ENCODE measurements at places on chromosomes 3 and 15.

GRCh38 chr15:65388306-65389080 lies 10.7 kb upstream of the IGDCC3 start:
- no peak for DNase-seq

DNA sequence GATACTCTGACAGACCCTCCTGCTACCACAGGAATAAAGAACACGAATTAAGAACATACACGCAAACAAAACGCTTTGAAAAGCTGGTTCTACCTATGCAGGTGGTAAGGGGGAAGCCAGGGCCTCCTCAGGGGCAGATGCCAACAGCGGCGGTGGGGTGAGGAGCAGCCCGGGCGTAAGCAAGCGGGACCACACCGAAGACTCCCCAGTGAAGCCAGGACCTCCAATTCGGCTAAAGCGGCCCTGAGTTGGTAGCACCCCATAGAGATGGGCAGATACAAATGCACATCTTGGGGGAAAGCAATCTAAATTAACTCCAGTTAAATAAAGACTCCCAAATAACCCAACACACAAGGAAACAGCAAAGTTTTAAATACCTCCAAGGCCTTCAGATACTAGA lies 32.4 kb downstream of the NIPA2 start:
- no peak for DNase-seq

GRCh38 chr3:32413845-32414521 lies 22.3 kb downstream of the CMTM7 start:
- DNase-seq = no peak

DNA sequence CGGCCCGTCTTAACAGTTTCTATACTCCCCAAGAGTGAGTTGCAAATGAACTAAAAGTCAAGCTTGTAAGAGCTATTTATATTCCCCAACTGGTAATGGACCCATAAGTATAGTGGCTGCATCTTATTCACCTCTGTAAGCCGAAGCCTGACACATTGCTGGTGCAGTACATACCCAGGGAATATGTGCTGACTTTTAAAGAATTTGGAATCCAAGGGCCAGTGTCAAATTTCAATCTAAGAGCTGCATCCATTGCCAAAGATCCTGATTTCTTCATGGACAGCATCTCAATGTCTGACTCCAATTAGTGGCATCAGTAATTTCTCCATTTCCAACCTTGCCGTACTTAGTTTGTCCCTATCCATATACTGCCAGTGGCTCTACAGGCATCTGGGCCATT lies 42.0 kb downstream of the FRMD4B start:
- DNase-seq = no peak

- no peak for DNase-seq
Measured at GRCh38 chr15:75597667-75598341, 18.7 kb upstream of the PTPN9 start.

- no peak for DNase-seq
Measured at GRCh38 chr3:47291158-47291753, 8.5 kb downstream of the KLHL18 start.

DNA sequence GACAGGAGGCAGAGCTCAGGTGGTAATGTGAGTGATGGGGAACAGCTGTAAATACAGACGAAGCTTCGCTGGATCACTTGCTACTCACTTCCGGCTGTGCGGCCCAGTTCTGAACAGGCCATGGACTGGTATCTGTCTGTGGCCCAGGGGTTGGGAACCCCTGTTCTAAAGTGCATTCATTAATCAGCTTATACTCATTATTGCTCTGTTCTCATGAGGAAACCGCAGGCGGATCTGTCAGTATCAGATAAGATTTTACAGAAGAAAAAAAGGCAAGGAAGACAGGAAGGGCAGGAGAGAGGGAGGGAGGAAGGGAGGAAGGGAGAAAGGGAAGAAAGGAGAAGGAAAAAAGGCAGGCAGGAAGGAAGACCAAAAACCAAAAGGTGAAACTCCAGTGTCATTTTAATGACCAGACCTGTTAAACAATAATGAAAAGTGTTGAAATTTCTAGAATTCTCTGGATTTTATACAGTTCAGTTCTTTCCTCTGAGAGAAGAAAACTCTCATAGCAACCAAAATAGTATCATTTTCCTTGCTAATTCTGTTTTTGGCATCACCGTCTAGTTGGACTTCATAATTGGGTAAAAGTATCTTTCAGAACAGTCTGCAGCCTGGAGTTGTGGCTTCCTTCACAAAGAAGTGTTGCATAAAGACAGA lies 128.0 kb upstream of the PROK2 start:
- no peak for DNase-seq

DNA sequence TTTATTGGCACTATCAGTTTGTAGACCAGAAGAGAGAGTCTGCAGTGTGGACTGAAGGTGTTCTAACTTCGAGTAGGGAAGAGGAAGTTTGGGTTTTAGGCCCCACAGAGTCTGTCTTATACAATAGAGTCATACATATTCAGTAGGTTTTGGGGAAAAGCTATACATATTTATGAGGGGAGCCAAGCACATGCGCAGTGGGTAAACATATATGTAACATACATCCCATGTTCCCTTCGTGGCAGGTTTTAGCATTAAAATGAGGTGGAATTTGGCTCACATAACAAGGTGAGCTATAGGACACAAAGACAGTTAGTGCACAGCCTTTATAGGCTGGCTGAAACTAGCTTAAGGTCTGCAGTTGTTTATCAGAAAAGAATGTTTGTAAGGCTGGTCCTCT lies 4.9 kb downstream of the GALK2 start:
- DNase-seq = no peak

DNA sequence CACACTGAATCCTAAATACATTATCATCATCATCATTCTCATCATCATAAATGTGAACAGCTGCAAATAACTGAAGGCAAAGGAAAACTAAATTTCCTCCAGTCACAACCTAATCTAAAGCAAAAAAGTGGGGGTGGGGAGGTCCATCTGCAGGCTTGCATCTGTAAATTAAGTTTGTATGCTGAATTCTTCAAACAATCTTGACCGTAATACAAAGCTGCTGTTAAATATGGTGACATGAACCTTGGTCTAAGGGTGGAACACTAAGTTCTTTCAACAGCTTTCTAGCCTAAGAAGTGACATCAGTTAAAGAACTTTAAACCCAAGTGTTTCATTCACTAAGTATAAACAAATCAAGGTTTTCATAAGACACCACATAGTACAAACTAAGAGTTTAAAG lies 4.3 kb downstream of the LRRFIP2 start:
- no peak for DNase-seq

GRCh38 chr3:45527727-45528126 lies 66.8 kb upstream of the LIMD1 start:
- DNase-seq = no peak

GRCh38 chr3:155747286-155747945 lies 2.5 kb upstream of the PLCH1 start:
- DNase-seq = no peak

DNA sequence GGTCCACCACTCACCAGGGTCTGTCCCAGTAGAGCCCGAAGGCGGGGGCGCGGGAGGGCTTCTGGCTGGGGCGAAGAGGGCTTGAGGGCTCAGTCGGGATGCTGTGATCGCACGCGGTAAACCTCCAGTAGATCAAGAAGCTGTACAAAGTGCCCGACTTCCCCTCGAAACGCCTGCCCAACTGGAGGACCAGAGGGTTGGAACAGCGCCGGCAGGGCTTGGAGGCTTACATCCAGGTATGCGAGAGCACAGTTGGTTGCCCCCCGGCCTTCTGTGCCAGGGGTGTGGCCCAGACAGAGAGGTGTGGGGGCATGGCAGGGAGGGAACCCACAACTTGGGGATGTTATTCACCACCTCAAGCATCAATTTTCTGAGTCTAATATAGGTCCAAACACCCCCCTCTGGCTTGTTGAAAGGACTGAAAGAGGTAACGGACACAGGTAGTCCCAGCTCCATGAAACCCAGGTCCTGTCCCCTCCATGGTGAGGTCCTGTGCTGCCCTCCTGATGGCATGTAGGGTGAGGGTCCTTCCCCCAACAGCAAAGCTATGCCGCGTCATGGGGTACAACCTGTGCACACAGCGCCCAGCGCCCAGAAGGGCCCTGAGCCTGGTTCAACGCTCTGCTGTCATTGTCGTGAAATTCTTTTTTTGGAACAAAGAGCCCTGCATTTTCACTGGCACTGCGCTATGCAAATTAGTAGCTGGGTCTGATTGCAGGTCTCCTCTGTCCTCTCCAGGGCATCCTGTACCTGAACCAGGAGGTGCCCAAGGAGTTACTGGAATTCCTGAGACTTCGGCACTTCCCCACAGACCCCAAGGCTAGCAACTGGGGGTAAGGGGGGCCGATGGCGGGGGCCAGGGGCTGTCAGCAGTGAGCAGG lies 1.2 kb downstream of the SNX22 start:
- no peak for DNase-seq

- no peak for DNase-seq
Measured at GRCh38 chr3:78834910-78835309, 932.9 kb downstream of the ROBO1 start.

GRCh38 chr3:78867409-78868372 lies 900.1 kb downstream of the ROBO1 start:
- DNase-seq = no peak

DNA sequence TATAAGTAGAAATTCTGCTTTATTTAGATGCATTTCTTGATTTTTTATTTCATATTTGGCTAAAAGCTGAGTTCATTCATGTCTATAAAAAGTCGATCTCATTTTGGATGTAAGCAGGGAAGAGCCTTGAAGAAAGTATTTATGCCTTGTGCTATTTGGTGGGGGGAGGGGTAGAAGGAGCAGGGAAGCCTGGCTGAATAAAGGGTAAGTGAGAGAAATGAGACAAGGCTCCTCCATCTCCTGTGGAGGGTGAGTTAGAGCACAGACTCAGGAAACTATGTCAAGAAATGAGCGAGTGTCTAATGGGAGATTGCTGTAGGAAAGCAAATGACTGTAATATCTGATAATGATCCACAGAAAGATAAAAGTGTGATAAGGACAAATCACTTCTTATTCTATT lies 121.8 kb upstream of the ATP11B start:
- no peak for DNase-seq

DNA sequence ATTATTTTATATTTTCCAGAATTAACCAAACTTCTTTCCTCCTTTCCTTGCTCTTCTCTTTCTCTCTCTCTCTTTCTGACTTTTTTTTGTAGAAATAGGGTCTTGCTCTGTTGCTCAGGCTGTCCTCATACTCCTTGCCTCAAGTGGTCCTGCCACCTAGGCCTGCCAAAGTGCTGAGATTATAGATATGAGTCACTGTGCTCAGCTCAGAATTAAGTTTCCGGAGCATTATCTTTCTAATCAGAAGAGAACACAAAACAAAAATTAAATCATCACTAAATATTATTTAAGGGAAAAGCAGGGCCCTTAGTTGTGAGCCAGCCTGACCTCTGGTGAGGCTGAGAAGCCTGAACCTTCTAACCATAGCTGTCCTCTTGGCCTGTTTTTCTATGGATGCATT lies 168.2 kb downstream of the SOX2 start:
- no peak for DNase-seq

GRCh38 chr3:62153231-62153630 lies 220.1 kb downstream of the FEZF2 start:
- DNase-seq = no peak

- no peak for DNase-seq
Measured at GRCh38 chr15:81108427-81108826, 25.6 kb upstream of the CFAP161 start.

DNA sequence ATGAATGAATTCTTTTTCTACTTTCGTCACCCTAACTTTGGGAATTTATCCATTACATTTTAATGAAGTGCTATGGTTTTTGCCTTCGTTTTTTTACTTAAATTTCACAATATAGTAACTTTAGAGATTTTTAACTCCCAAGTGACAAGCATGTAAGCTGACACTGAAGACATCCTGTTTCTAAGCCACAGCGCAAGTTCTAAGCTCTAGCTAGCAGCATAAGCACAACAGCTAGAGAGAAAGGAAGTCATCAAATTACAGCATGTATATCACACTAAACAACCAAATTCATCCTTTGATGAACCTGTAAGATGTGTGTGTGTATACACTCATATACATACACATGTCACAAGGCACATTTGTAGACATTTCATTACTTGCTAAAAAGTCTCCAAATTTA lies 119.3 kb downstream of the P3H2 start:
- DNase-seq = no peak

DNA sequence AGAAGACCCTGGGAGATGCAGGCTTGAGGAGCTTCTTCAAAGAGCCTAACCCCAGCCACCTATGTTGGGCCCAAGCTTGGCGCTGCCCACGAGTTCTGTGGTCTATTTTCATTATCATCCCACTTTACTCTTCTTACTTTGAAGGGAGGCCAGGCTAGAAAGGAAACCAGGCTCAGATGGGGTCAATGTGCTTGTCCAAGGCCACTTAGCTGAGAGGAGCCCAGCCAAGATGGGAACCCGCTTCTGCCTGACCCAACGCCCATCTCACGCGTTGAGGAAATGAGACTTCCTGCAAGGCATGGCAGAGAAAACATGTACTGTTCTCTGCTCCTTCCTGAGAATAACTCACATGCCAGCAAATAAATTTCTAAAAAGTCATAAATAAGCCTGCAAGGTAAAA lies 486.3 kb upstream of the PROK2 start:
- DNase-seq = no peak

DNA sequence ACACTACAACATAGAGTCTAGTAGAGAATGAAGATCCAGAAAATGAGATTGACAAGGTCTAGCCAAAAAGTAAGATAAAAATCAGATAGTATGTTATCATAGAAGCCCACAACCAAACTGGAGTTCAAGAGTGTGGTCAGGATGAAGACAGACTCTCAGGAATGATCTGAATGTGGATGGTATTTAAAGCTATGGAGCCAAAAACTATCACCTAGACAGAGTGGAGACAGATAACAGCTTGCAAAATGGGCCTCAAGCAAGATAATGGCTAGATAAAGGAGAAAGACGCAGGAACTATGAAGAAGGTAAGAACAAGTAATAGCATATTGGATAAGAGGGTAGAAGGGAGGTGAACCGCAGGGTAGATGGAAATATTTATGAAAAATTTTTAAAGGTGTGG lies 35.4 kb downstream of the ZMAT3 start:
- DNase-seq = no peak

GRCh38 chr3:128328546-128329458 lies 137.9 kb downstream of the DNAJB8 start:
- DNase-seq = no peak

- no peak for DNase-seq
Measured at GRCh38 chr3:142998439-142998838, 2.9 kb upstream of the U2SURP start.

DNA sequence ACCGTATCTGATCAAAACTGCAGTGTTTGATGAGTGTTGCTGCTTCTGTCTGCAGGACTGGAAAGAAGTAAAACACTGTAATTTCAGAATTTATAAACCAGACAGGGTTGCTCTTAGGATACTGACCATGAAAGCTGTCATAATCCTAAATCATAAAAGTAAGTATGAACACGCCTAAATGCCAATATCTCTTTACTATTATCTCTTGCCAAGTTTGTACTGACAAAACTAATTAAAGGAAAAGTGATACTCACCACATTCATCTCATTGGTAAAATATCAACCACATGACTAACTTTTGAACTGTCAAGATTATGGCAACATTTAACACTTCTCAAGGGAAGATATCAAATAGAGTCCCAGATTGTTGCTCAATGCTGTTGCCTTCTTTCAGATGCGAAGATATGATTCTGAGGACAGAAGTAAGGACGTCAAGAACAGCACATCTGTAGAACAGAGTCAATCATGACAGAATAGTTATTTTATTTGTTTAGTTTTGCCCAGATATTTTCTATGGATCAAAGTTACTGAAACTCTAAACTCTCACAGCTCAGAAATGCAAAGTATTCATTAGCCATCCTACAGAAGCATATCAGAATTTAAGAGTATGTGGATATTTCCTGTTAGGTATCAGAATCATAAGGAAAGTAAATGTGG lies 61.4 kb upstream of the COL8A1 start:
- DNase-seq = no peak

GRCh38 chr15:34282384-34282783 lies 55.2 kb downstream of the SLC12A6 start:
- no peak for DNase-seq

- DNase-seq = no peak
Measured at GRCh38 chr15:78841376-78841706, 30.1 kb upstream of the ADAMTS7 start.
